NCI-H187 treated with DMSO at 0.1 percent for 48 hours (cell line): ENCODE measurements at places on chromosomes 6 and 20.
A peak's percentile ranks its signal among the peaks of the same experiment; 100 is the strongest.

- DNase-seq: no peak
Measured at GRCh38 chr6:145735356-145736165, at the start of gene EPM2A. Gene EPM2A, minus strand, starts transcription at chr6:145735520. Its CDS starts 22 bp downstream, at chr6:145735498.

GRCh38 chr6:143540192-143540591, 28.7 kb upstream of the FUCA2 start:
- DNase-seq: no peak

GRCh38 chr6:2165286-2165685, 80.1 kb downstream of the GMDS start:
- no peak for DNase-seq

- DNase-seq: no peak
Measured at GRCh38 chr6:44897316-44897715, 430.8 kb upstream of the RUNX2 start.

DNA sequence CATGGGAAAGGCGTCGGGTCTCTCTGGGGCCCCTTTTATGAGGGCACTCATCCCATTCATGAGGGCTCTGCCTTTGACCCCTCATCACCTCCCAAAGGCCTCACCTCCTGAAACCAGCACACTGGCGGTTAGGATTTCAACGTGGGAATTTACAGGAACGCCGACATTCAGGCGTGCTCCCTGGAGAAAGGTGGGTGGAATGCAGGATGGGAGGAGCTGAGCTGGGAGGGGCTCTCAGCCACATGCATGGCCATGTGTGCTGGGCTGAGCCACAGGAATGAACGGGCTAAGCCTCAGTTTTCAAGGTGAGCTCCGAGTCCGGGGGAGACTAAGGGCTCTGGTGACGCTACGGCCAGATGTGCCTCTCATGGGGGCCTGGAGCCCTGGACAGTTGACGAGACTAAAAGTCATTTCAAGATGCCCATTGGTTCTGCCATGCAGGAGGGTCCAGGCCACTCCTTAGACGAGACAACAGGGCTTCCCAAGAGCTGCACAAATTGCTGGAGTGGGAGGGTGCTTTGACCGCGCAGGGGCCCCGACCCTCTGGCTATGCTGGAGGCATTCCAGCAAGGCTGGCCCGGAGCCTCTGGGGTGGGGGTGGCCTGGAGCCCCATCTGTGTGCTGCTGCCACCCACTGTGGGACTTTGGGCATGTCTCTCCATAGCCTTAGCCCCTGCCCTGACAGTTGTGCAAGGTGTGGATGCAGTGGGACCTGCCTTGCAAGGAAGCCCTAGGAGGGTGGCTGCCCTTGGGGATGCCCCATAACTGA, 3.8 kb upstream of the ARFGAP1 start:
- DNase-seq: no peak

DNA sequence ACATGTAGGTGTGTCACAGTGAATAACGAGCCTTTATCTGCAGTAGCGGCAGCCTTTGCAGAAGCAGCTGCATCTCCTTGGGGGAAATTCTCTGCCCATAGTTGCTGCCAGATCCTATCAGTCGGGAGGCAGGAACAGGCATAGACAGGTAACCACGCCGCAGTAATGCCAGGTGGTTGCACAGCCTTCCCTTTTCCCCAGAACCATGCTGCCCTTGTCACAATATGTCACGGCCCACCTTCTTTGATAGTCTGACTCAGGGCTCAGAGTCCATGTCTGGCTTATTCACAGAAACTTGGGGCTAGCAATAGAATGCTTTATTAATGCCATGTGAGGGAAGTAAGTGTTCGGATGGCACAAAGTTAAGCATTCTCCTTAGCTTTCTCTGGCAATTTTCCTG, 76.6 kb downstream of the F13A1 start:
- DNase-seq: no peak

GRCh38 chr6:47674673-47675072, 23.7 kb upstream of the ADGRF4 start:
- DNase-seq: no peak

- DNase-seq: no peak
Measured at GRCh38 chr20:19758501-19759331, 658 bp downstream of the RIN2 start.

DNA sequence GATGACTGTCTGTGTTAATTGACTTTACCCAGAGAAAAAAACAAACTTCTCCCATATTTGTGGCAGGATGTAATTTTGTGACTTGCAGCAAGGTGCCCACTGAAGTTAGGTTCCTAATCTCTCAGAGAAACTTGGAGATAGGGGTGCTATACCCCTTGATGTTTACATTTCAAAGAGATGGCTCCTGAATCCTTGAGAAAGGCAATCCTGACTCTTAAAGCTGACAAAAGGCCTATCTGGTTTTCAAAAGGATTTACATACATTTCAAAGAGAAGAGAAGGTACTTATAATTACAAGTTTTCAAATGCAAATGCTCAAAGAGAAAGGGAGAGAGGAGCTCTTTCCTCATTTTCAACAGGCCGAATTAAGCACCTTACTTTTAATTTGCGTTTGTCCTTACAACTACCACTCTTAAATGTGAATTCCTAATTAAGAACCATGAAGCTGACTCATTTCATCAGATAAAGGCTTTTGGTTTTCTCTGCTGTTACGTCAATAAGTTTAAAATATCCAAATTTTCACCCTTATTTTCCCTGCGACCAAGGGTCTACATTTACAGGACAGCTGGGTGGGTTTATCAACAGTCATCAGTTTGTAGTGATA, 711.8 kb upstream of the MAP3K7 start:
- no peak for DNase-seq

- DNase-seq: peak; percentile 20
Measured at GRCh38 chr20:46132705-46133120, 14.6 kb downstream of the CD40 start.
